Glutamatergic neuron (in vitro differentiated cells): ENCODE measurements at places on chromosomes 16 and 17. TPM values are rescaled to one million over a fixed set of nuclear protein-coding genes. Genes with fewer than 3 reads are reported as not detected.
A peak's percentile ranks its signal among the peaks of the same experiment; 100 is the strongest.

- DNase-seq: no peak
Observed at GRCh38 chr17:80396157-80397033, 18.6 kb upstream of the ENDOV start.

- DNase-seq: no peak
Observed at GRCh38 chr16:87240211-87241136, 76.7 kb downstream of the C16orf95 start.

- no peak for DNase-seq
Observed at GRCh38 chr17:78016852-78017251, 58.3 kb downstream of the TNRC6C start.

DNA sequence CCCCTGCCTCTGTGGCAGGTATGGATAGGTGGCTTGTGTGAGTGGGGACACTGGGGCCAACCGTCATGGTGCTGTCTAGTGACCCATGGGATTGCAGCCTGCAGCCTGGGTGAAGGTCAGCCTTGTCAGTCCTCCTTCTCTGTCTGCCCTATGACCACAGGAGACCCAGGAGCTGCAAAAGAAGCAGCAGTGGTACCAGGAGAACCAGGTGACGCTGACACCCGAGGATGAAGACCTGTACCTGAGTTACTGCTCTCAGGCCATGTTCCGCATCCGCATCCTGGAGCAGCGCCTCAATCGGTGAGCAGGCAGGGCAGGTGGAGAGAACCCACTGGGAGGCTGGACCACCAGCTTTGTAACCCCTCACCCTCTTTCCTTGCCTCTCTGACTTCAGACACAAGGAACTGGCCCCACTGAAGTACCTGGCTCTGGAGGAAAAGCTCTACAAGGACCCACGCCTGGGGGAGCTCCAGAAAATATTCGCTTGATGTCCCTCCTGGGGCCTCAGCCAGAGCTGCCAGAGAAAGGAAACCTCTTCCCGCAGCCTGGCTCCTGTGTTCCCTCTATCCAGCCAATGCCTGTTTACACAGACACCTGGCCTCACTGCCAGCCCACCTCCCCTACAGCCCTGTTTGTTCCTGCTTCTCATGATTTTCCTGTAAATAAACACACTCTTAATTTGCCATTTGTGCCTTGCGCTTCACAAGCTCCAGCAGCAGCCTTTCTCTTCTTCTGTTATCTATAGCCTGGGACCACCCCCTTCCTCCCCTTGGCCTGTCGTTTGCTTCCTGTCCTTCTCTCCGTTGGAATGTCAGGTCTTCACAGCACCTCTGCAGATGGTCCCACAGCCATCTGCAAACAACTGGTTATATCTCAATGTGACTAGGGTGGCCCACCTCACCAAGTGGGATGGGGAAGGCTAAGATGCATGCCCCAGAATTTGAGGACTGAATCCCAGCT lies 4.5 kb upstream of the KATNB1 start:
- DNase-seq: no peak

DNA sequence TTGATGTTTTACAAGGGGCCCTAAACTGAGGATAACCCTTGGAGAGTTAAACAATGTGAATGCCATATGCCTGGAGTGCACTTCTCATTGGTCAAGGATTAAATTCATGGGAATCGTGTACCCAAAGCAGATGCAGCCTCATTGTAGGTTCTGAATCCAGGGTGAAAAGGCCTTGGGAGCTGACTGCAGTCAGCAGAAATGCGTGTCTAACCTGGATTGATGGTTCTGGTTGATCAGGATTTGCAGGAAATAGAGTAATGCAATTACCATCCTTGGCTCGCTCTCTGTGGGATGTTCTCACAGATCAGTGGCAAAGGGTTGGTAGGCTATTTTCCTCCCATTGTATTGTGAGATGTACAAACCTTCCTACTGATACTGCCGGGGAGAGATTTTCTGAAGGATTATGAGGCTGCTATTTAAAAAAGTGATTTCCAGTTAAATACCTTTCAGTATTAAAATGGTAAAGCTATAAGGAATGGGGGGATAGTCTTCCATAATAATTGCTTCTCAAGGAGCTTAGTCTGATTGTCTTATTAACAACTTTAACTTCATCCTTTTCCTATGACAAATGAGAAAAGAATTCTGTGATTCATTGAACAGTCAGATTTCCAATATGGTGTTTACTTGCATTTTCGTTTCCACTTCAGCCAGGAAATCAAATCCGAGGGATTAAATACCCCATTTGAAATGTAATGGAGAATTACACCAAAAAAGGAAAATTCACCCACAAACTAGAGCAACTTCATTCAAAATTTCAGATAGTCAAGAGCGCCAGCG lies 1028.1 kb upstream of the EEF2KMT start:
- DNase-seq: no peak

GRCh38 chr17:46943501-46944393 lies 20.8 kb downstream of the GOSR2 start:
- DNase-seq: no peak

DNA sequence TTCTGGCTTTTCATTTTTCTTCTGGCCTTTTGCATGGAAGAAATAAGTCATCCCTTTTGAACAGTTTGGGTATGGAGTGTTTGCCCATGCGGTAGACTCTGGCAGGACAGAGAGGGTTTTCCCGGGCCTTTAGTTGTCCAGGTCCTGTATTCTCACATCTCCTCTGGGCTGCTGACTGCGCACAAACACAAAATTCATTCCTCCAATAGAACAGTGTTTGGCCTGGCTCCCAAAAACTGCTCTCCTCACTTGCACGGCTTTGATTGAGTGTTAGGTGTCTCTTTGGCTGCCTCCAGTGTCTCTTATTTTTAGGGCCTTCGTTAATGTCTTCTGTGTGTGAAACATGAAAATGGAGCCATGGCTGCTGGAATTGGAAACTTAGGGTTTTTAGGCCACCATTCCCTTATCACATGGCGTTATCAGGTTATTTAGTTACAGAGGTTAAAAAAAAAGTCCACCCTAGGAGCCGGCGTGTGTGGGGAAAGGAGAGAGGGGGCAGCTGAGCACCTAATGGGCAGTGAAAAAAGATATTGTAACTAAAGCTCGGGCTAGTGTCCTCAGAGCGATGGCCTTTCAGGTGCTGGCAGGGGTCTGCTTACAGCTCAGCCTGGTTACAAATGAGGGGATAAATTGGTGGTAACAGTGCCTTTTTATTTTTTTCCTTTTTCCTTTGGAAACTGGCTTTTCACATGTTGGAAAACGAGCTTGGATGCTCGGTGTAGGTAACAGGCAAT lies 47.3 kb downstream of the PRKCA start:
- DNase-seq: no peak

DNA sequence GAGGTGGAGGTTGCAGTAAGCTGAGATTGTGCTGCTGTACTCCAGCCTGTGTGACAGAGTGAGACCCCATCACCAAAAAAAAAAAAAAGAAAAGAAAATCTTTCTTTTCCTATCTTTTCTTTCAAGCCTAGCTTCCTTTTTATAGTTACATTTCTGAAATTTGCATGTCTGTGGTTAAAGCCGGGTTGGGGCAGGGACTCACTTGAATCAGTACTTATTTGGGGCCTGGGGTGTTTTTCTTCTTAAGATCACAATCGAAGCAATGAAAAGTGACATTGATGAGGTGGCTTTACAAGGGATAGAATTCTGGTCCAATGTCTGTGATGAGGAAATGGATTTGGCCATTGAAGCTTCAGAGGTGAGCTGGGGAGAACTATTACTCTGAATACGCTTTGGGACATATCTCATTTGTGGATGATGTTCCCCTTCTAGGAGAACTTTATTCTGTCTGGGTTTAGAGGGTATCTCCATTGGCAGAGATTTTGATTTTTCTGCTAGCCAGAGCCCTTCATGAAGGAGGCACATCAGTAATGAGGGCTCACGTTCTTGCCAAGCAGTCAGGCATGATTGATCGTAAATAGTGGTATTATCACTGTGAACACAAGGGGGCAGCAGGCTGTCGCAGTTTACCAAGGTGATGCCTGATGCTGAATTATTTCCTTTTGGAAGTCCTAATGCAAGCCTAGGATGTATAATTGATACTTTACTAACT lies 14.3 kb downstream of the KPNB1 start:
- DNase-seq: peak; percentile 52

The EZH1 gene
- 32.2 TPM for total RNA-seq
